ENCODE measurements at places on chromosomes 5 and 9.

GRCh38 chr9:120677965-120678364 is 36.3 kb downstream of the MEGF9 start:
- DNase-seq = no peak

GRCh38 chr9:136552117-136552703 is 6.4 kb upstream of the NOTCH1 start:
- DNase-seq = no peak

- no peak for DNase-seq
Observed at GRCh38 chr5:167634432-167634831, 657.0 kb upstream of the WWC1 start.

DNA sequence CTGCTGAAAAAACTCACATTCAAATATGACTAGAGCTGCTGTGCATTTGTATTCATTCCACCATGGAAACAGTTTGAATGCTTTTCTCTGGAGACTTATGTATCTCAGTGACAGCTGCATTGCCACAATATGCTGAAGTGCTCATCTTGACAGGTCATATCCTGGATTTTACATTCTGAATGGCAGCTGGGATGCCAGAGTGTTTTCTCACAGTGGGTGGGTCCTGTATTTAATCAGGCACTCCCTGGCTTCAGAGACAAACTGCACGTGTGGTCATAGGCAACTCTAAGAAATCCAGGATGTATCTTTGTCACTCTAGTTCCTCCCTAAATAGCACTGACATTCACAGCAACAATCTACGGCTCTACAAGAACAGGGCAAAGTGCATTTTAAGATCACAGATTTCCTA is 75.6 kb downstream of the ST8SIA4 start:
- no peak for DNase-seq

- no peak for DNase-seq
Observed at GRCh38 chr5:170632985-170633234, 129.1 kb downstream of the KCNIP1 start.

- no peak for DNase-seq
Observed at GRCh38 chr9:22114956-22115355, 105.9 kb upstream of the CDKN2B start.

DNA sequence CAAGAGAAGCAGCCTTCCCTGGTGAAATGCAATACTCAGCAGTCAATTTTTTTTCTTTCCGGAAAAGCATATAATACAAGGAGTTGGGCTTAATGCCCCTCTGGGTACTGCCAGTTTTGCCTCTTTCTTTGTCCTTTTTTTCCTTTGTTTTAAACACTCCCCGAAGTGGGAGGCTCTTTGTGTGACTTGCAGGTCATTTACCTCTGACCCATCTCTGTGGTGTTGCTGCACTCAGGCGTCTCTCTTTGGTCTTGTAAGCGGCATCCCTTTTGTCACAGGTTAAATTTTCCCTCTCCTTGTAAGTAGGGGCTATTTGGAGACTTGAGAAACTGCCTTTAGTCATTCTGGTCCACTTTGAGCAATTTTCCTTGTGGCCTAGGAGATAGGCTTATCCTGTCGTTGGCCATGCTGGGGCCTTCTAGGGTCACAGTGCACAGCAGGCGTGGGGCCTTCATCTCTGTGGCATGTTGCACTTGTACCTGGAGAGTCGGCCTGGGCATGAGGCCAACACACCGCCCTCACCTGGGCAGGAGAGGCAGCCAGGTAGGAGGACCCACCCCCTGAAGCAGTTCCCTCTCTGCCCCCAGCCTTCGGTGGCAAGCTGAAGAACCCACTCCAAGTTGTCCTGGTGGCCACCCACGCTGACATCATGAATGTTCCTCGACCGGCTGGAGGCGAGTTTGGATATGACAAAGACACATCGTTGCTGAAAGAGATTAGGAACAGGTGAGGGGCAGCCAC is 27.7 kb upstream of the CTSL start:
- DNase-seq = no peak

DNA sequence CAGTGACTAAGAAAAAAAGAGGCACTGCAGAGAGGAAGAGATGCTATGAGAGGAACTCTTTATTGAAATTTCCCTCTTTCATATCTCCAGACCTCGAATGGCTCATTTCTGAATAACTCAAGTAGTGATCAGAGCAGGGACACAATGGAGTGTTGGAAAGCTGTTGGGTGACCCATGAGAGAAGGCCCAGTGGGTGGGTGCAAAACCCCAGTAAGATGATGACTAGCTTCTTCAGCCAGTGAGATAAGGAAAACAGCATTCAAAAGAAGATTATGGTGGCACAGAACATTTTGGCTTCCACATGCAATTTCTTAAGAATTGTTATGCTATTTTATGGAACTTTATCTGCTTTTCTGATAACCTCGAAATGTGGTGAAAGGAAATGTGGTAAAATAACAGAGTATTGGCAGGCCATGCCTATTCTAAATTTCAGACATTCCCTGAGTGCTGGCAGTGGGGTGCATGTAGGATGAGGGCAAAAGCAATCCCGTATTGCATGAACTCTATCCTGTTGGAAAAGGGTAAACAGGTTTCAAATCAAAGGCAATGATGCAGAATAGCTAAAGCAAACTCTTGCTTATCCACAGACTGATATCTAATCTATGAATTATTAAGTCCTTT is 128.0 kb upstream of the KLF9 start:
- no peak for DNase-seq

DNA sequence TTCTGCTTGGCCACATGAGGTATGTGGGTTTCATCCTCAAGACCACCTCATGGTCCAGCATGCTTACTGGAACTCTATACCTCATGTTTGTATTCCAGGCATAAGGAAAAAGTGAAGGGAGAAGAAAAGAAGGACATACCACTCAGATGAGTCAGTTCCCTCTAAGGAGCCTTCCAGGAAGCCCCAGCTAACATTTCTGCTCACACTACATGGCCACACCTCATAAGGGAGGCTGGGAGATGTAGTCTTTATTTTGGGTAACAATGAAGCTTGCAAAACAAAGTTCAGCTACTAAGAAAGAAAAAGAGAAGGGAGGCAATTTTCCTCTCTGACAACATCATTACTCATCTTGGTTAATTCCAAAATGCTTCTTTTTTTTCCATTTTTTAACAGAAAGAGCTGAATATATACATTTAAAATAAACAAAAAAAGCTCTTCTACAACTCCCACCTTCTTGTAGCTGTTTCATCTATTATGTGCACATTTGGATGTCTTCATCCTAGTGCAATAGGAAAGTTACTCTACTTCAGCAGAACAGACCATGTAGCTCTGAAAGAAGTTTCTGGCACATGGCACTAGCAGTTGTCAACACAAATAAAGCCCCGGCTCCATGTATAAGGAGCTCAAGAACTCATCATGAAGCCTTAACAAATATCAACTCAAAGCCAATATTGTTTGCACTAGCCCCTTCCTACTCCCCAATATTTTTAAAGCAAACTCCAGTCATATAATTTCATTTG is 123.6 kb upstream of the CCDC112 start:
- DNase-seq = no peak

- DNase-seq = no peak
Observed at GRCh38 chr5:42858031-42858643, 46.4 kb upstream of the SELENOP start.

DNA sequence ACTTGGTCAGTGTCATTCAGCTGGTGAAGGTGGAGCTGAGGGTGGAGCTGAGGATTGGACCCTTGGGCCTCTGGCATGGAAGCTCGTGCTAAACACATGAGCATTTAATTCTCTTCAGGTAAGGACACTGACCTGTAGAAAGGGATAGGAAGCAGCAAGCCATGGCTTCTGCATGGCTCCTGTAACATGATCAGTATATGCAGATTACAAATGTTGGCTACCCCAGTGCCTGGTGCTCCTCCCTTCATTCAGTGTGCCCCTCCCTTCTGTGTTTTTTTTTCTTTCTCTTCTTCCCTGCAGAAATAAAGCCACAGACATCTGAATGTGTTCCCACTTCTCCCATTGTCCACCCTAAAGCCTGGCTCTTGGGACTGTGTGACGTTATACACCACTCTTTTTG is 52.9 kb downstream of the ARHGAP26 start:
- no peak for DNase-seq

GRCh38 chr9:34563262-34563661 is 26.3 kb downstream of the CNTFR start:
- DNase-seq = no peak

GRCh38 chr9:137224830-137225694 is at the start of gene CYSRT1:
Gene CYSRT1, plus strand, starts transcription at chr9:137225174. Its CDS starts 448 bp downstream, at chr9:137225622.
- DNase-seq = no peak

DNA sequence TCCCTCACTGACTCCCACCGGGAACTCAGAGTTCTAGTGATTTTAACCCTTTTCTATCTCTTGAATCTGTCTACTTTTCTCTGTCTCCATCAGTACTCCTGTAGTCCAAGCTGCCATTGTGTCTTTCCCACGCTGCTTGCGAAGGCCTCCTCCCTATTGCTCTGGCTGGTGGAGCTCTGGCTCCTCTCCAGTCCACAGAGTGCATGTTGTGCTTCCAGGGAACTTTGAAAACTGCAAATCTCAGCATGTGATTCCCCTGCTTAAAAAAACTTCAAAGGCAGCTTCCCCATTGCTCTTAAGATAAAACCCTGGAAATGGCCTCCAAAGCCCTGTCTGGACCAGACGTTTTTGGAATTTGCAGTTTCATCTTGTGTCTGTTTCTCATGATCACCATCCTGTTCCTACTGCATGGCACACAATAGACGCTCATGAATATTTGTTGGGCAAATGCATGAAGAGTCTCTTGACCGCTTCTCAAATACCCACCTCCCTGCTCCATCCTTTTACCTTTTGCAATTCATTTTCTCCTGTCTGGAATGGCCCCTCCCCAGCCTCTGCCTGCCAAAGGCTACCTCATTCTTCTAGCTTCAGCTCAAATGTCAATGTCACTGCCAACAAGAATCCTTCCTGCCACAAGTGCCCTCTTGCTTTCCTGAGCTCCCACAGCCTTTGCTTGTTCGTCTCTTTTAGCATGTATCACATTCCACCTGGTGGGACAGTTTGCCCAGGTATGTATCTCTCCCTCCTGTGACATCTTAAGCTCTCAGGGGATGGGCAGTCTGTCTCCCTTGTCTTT is 293.2 kb downstream of the ARHGAP26 start:
- no peak for DNase-seq

DNA sequence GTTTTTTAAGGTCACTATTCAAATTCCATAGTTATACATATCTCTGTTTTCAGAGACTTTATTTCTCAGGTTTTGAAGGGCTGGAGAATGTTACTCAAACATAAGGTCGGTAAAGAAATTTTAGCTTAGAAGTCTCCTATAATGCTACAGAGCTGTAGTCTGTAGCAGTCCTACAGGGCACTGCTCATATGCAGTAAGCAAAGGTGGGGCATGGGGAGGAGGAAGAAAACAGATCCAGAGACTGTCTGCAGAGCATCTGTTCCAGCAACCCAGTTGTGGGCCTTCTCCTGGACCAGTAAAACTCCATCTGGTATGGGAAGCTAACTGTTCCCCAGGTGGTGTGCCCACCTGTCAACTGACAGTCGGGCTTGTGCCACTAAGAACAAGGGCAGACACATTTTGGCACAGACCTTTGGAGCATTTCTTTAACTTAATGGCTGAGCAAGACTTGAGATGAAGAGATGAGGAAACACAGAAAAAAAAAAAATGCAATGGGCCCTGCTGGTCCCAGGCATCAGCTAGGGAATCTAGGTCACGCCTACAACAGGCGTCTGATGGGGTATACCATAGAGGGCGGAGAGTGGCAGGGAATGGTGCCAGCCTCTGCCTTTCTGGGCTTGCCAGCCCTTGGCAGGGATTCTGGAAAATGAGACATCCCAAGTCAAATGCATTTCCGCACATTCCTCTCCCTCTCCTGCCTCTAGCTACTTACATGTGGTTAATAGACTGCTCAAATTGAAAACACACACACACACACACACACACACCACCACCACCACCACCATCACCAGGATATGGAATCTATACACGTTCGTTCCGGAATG is 218.9 kb downstream of the ARL15 start:
- peak; percentile 49 for DNase-seq

- no peak for DNase-seq
Observed at GRCh38 chr9:133986774-133987445, 5.2 kb downstream of the VAV2 start.

- DNase-seq = no peak
Observed at GRCh38 chr5:154740483-154740882, 14.7 kb upstream of the LARP1 start.

GRCh38 chr5:65808818-65809217 is 86.8 kb downstream of the NLN start:
- no peak for DNase-seq

DNA sequence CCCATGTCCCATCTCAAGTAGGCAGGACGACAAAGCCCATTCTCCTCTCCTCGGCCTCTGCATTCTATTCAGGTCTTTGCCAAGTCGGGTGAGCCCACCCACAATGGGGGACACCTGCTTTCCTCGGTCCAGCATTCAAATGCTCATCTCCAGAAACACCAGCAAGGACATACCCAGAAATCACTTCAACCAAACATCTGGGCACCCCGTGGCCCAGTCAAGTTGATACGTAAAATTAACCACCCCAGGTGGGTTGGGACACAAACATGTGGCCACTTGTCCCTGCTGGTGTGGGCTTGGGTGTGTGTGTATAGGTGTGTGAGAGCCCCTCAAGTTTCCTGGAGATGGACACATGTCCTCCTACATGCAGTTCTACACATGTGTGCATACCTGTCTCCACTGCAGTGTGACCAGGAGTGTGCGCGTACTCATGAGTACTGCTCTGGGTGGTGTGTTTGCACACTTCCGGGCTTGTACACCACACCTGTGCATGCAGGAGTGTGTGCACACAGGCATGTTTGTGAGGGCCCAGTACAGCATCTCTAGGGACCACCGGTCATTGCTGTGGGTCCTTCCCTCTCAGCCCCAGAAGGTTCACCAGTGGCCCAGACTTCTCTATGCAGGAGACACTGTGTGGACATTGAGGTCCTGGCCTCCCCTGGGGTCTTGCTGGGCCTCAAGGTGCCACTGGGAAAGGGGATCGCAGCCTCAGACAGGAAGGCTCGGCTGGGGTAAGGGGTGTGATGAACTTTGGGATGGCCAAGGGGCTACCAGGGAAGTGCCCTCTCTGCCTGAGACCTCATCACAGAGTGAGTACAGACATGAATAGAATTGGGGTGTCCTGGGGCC is 35.4 kb upstream of the RXRA start:
- no peak for DNase-seq

GRCh38 chr5:1719860-1720259 is 79.8 kb downstream of the MRPL36 start:
- DNase-seq = peak; percentile 20

- no peak for DNase-seq
Observed at GRCh38 chr5:76849419-76850291, at the start of gene S100Z. Gene S100Z, plus strand, starts transcription at chr5:76850014. Its CDS starts 25,346 bp downstream, at chr5:76875360.

DNA sequence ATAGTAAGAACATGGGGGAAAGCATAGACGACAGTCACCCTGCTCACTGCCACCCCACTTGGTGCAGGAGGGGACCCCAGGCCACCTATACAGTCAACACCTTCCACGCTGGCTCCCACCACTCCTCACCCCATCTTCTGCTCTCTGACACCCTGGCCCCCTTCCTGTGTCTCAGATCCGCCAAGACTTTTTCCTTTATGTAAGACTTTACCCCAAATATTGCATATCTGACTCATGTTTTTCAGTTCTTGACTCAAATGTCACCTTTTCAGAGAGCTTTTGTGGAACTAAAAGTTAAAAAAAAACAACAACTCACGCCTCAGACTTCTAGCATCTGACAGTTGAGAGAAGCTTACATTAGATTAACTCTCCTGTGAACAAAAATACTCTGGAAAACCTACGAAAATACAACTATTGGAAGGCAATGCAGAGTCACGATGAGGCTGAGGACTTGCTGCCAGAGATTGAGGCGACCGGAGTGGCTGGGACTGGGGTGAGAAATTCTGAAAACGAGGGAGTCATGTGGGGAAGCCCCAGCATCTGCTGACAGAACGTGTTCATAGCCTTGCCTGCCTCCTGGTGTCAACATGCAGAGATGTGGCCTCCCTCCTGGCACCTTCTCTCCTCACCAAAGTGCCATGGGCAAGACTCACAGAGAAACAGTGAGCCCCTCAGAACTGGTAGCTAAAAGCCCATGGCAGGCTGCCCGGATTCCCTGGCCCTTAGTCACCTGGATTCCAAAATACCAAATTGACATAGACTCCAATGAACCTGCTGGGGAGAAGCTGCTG is 22.4 kb upstream of the FCN2 start:
- DNase-seq = peak; percentile 39

All from right forelimb (tissue), 1 donor.